ENCODE measurements at places on chromosomes 11 and 22.

- DNase-seq, result peak; percentile 53
Measured at GRCh38 chr11:11279956-11280689, 72.9 kb downstream of the CSNK2A3 start.

- no peak for DNase-seq
Measured at GRCh38 chr11:112118176-112118575, 31.5 kb downstream of the SDHD start.

DNA sequence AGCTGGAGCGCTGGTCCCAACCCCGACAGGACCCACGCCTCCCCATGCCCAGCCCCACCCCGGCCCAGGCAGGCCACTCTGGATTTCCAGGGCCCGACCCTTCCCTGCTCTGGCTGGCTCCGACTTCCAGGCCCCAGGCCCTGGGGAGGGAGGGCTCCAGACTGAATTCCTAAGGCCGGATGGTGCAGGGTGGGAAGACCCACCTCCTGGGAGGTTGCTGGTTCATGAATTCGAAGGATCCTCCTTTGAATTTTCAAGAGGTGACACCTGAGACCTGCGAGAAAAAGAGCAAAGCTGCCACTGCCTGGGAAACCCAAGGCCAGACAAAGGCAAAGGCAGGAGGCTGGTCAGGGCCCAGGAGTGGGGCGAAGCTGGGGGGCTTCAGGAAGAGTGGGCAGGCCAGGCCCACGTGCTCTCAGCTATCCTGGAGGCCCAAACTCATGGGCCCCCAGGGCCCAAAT is 47.0 kb upstream of the LINC01488 start:
- DNase-seq, result peak; percentile 88

DNA sequence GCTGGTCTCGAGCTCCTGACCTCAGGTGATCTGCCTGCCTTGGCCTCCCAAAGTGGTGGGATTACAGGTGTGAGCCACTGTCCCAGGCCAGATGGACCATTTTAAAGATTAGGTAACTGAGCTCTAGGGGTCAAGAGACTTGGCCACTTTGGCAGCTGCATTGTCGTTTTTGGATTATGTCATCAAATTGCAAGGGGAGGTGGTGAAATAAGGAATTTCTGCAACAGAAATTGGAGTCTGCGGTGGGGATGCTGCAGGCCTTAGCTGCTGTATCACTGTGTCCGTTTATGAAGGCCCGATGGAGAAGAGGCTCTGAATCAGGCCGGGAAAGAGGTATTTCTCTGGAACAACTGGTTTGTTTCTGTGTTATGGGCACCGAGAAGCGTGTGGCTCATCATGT is 34.6 kb downstream of the PTPRJ start:
- DNase-seq, result no peak

- DNase-seq, result no peak
Measured at GRCh38 chr22:46202897-46203600, 47.0 kb downstream of the CDPF1 start.

DNA sequence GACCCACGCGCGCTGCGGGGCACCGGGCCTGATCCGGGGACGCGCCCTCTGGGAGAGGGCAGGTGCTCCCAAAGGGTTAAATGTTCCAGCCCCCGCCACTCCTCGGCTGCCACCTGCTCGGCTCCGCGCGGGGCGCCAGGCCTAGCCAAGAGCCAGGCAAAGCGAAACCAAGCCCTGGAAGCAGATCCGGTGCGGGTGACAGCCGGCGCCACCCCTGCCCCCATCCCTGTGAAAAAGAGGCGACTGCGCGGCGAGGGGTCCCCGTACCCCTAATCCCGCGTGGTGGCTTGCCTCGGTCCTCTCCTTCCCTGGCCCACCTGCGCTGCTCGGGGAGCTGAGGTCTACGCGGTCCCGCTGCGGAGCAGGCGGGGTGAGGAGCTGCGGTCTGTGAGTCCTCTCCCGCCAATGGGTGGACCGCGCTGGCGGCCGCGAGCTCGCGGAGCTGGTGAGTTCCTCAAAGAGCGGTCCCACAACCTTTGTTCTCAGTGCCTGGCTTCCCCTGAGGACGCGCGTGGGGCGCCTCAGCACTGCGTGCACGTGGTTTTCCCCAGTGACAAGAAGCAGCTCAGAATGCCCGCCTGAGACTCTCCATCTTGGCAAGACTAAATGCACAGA is at the start of gene ME3:
Gene ME3, minus strand, starts transcription at position 610 of the 615 bp plus-strand sequence.
- peak; percentile 61 for DNase-seq

- no peak for DNase-seq
Measured at GRCh38 chr11:38392176-38392575, 1794.1 kb upstream of the RAG2 start.

- DNase-seq, result no peak
Measured at GRCh38 chr11:128695539-128696221, 1.8 kb downstream of the FLI1 start.

DNA sequence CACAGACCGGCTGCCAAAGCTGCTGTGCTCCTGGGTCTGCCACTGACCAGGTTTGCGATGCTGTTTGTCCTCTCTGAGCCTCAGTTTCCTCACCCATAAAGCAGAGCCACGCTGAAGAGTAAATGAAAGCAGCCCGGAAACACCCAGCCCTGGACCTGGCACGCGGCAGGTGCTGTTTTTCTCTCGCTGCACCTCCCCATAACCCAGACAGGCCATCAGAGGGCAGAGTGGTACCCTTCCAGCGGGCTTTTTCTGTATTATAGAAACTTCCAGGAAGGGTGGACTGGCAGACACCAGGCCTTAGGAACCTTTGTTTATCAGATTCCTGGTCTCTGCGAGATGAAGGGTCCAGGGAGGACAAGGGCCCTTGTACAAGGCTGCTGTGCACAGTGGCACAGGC is 17.9 kb upstream of the FGF19 start:
- DNase-seq, result no peak

DNA sequence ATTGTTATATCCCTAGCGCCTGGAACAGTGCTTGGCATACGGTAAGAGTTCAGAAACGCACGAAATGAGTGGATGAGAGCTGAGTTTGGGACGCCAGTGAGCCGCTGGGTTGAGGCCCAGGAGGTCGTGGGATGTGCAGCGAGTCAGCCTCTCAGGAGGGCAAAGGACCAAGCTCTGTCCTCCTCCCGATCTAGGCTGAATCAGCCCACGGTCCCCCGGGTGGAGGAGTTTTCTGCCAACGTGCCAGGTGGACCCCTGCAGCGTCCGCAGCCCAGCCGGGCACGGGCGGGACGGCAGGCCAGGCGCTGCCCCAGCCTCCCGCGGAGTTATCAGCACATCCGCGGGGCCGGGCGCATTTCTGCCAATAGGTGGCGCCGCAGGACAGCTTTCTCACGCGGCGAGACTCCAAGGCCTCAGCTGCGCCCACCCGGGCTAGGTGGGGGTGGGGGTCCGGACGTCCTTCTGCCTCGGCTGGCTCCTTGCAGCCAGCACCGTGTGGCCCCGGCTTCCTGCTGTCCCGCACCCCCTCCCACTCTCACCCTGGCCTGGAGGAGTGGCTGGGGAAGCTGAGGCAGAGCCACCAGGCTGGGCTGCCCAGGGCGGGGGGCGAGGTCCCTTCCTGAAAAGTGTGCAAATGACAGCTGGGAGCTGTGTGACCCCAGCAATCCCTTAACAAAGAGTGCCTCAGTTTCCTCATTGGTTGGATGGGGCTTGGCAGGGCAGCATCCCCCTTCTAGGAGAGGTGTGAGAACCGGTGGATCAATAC is 2.2 kb upstream of the RPS19BP1 start:
- peak; percentile 90 for DNase-seq

- DNase-seq, result no peak
Measured at GRCh38 chr11:18768978-18769377, 22.6 kb downstream of the PTPN5 start.

DNA sequence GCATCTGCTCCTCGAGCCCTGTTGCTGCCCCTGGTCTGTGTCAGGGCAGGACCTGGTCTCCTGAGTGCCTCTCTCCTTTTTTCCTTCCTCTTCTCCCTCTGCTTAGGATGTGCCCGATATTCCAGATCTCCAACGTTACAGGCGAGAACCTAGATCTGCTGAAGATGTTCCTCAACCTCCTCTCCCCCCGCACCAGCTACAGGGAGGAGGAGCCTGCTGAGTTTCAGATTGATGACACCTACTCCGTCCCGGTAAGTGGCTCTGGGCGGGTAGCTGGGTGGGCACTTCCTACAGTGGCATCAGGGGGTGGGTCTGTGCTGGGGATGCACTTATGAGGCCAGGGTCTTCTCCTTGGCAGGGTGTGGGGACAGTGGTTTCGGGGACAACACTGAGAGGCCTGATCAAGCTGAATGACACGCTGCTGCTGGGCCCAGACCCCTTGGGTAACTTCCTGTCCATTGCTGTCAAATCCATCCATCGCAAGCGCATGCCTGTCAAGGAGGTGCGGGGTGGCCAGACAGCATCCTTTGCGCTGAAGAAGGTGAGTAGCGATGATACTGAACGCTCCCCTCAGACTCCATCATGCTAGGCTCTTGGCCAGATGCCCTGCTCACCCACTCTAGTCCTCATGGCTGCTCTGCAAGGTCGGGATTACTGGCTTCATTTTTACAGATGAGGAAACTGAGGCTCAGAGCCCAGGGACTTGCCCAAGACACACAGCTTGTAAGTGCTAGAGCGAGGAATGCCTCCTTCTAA is 20.3 kb downstream of the GTPBP1 start:
- no peak for DNase-seq

- DNase-seq, result no peak
Measured at GRCh38 chr11:100851147-100851546, 164.1 kb downstream of the ARHGAP42 start.

- no peak for DNase-seq
Measured at GRCh38 chr11:33533386-33534052, 167.1 kb downstream of the C11orf91 start.

GRCh38 chr11:94664346-94664745 is 97.2 kb downstream of the PIWIL4 start:
- DNase-seq, result no peak

DNA sequence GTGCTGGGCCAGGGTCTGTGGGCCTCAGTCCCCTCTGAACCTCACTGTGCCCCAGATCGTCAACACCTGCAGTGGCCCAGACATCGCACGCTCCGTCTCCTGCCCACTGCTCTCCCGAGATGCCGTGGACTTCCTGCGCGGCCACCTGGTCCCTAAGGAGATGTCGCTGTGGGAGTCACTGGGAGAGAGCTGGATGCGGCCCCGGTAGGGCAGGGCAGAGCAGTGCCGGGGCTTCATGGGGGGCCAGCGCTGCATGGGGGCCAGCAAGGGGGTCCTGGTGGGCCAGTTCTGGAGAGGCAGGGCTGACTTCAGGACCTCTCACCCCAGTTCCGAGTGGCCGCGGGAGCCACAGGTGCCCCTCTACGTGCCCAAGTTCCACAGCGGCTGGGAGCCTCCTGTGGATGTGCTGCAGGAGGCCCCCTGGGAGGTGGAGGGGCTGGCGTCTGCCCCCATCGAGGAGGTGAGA is 16.3 kb downstream of the EPS8L2 start:
- no peak for DNase-seq

- DNase-seq, result no peak
Measured at GRCh38 chr22:43955883-43956782, 891 bp downstream of the SAMM50 start.

GRCh38 chr22:35589756-35590093 is 27.4 kb downstream of the MB start:
- no peak for DNase-seq

DNA sequence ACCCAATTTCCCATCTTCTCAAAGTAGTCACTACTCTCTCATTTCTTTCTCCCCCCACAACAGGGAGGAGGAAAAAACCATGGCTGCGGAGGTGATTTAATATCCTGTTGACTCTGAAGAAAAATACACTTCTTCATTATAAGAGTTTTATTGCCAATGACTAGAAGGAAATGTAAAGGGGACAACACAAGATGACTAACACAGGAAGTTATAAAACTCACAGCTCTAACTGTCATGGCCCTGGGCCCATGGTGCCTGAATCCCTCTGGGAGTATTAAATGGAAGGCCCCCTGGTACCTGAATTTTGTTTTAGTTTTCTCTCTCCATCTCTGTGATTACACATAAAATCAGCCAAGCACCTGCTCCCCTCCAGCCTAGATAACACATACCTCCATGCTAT is 352.8 kb upstream of the FAT3 start:
- DNase-seq, result no peak

DNA sequence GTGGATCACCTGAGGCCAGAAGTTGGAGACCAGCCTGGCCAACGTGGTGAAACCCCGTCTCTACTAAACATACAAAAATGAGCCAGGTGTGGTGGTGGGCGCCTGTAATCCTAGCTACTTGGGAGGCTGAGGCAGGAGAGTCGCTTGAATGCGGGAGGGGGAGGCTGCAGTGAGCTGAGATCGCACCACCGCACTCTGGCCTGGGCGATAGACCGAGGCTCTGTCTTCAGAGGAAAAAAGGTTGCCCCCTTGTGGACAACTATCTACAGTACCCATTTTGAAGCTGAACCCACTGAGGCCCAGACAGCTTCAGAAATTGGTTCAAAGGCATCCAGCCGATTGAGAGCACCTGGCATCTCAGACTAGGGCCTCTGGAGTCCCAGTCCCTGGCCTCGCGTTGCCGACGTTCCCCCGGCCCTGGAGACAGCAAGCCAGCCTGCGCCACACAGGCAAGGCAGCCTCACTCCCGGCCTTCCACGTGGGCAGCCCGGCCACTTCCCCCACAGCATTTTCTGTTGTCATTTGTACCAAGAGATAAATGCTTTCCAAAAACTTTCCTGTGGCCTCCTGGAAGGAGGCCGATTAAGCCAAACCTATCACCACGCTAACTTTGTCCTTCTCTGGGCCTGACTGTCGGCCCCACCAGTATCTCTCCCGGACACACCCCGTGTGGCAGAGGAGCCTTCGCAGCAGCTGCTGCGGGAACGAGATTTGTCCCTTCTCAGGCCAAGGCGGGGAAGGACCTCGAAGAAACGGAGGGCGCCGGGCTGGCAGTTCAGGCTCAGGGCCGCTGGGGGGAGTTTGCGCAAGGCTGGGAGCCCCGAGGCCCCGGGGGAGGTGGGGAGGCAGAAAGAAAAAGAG is 82.8 kb downstream of the FLI1 start:
- DNase-seq, result peak; percentile 81

Data from H9 (cell line).